NCI-H1417 treated with DMSO at 0.1 percent for 48 hours (cell line): ENCODE measurements at places on chromosomes 2 and 18.

DNA sequence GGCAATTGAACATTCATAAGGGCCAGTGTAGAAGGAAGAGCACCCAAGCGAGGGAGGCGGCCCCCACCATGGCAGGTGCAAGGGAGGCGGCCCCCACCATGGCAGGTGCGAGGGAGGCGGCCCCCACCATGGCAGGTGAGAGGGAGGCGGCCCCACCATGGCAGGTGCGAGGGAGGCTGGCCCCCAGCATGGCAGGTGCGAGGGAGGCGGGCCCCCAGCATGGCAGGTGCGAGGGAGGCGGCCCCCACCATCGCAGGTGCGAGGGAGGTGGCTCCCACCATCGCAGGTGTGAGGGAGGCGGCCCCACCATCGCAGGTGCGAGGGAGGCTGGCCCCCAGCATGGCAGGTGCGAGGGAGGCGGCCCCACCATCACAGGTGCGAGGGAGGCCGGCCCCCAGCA is 24.7 kb upstream of the GPC1 start:
- DNase-seq = no peak

- no peak for DNase-seq
Observed at GRCh38 chr2:160516547-160517365, 23.1 kb upstream of the RBMS1 start.

GRCh38 chr2:146927080-146927711 is 917.6 kb upstream of the ACVR2A start:
- DNase-seq = no peak

DNA sequence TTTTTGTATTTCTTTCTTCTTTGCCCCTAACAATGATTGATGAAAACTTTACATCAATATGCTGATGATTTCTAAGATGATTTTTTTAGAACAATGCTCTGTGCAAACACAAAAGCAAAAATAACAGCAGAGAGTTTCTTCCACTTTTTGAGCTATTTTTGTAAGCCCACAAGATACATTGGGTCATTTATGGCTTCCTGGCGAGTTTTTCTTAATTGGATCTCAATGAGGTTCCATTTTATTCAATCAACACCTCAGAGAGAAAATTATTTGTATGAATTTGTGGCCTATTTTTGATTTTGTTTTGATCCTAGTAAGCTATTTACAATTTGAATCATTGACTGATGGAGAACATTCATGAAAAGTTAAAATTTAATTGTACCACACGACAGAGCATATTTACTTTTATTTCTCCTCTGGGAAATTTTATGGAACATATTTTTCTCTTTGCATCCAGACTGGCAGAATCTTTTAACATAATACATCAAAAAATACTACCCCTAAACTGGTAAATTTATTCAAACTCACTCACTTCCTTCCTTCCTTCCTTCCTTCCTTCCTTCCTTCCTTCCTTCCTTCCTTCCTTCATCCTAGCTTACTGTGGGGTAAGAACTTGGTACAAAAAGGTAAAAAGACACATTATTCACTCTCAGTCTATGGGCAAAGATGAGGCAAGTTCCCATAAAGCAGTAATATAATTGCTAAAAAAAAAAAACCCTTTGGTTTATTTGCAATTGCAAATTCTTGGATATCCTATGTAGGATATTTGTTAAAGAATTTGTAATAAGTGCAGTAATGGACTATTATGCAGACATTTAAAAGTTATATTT is 710.4 kb downstream of the SLC4A3 start:
- no peak for DNase-seq

DNA sequence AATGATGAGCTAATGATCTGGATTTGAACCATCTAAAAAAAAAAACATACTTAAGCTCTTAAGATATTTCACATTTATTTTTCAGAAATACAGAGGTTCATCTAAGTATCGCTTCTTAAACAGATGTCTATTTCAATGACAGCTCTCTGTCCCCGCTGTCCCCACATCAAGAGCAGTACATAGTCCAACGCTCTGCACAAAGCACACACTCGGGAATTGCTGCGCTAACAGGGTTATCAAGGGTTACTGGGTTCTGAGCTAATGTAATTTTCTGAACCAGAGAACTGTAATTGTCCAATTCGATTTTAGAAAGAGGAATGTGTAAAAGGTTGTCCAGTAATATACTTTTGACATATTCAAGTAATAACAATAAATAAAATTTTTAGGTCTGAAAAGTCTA is 58.8 kb upstream of the ST8SIA5 start:
- no peak for DNase-seq

GRCh38 chr2:120656273-120656950 is 79.3 kb upstream of the GLI2 start:
- no peak for DNase-seq
